ENCODE measurements at places on chromosomes 12 and 14. TPM values are rescaled to one million over a fixed set of nuclear protein-coding genes. Genes with fewer than 3 reads are reported as not detected.

DNA sequence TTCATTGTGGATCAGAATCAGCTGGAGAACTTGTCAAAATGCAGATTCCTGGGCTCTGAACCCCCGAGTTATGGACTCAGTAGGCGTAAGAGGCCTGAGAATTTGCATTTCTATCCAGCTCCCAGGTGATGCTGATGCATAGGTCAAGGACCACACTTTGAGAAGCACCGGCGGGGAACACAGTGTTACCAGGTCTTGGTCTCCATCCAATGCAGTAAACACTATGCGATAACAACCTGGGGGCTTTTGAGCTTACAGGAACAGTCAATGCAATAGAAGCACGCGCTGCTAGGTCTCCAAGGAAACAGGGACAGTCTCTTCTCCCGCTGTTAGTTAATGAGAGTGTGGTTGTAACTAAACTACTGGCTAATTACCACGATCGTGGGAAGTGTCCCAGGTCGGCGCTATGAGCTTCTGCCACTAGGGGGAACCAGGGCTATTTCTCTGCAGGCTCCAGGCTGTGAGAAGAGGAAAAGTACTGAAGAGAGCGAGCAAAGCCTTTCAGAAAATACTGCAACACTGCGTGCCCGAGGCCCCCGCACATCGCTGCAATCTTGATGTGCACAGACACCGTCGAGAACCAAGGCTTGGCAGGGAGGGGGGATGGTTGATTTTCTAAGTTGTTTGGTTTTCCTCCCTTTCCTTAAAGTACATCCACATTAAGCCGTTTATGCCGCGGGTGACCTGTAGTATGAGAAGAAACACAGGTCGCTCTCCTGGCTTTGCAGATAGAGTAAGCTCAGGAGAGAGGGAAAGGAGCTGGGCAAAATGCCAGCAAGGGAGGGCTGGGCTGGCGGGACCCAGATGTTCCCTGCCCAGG lies 52.0 kb upstream of the KCNA1 start:
- DNase-seq = peak; percentile 79

GRCh38 chr12:19799216-19799615 lies 359.9 kb downstream of the AEBP2 start:
- peak; percentile 49 for DNase-seq

Gene UBE3B
- total RNA-seq = 54.1 TPM

- DNase-seq = no peak
These were observed 50.4 kb downstream of the DYRK2 start for GRCh38 chr12:67698672-67699581.

Gene SLC10A1
- not detected for total RNA-seq

DNA sequence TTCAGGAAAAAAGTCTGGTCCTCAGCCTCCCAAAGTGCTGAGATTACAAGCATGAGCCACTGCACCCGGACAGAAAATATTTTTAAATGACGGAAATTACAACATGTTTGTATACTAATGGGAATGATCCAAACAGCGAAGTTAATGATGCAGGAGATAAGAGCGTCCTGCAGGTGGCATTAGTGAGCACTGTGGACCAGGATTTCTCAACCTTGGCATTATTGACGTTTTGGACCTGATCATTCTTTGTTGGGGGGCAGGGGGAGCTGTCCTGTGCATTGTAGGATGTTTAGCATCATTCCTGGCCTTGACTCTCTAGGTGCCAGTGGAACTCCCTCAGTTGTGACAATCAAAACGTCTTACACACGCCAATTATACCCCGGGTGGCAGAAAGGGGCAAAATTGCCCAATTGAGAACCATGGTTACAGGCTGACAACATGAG lies 34.1 kb downstream of the SCFD1 start:
- DNase-seq = peak; percentile 70

GRCh38 chr12:122111089-122111641 lies 32.6 kb downstream of the MLXIP start:
- no peak for DNase-seq

DNA sequence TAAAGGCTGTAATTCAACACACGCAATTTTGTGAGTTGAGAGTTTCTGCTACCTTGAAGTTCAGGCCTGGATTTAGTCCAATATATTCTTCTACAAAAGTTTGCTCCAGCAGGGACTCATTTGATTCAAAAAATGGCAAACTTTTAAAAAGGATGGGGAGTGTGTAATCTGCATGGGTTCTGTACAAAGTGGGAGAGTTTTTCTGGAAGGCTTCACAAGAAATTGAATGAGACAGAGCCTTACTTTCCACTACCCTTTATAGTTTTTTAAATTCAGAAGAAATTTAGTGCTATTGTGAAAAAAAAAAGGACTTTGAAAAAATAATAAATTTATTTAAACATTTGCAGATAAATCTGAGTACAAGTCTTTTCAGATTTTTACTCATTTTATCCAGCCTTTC lies 116.9 kb downstream of the METTL25 start:
- no peak for DNase-seq

DNA sequence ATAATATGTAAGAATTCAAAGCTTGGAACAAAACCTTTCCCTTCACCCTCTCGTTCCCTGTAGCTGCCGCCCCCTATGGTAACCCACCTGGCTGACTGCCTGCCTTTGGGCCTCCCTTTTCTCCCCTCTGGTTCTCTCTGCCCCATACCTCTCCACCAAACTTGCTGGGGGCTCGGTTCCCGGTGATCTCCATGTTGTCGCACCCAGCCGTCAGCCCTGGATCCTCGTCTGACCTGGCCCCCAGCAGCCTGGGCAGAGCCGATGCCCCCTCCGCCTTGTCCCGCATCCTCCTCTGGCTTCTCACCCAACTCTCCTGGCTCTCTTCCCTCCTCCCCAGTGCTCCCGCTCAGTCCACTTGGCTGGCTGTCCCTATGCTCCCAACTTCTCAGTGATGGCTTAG lies 4.5 kb downstream of the CYP46A1 start:
- DNase-seq = no peak

Gene SLC6A15
- 0.51 TPM for total RNA-seq

DNA sequence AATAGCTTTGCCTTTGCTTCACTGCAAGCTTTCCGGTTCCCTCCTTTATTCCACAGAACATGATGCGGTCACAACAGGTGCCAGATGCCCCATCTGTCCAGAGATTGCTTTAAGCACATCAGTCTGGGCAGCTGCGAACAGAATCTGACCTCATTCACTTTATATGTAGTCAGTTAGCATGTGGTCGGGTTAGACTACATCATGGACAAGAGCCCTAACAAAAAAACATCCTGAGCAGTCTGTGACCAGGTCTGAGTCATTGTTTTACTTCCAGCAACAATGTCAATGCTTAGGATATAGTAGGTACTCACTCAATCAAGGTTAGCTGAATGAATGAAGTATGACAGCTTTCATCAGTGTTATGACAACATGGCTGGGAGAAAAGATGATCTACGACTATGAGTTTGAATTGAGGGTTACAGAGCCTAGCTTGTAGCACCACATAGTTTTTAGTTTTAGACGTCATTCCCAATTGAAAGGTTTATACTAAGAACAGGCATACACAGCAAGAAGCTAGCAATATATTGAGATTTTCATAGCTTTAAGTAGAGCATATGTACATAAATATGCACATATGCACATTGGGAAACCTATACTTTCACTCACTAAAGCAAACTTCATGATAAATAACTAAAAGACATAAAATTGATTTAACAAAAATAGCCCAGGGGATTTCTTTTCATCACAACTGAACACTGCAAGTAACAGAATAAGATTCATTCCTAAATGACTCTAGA lies 64.2 kb upstream of the TMCC3 start:
- DNase-seq = peak; percentile 95

- DNase-seq = peak; percentile 46
These were observed 27.9 kb downstream of the RHOF start for GRCh38 chr12:121765573-121765972.

Gene LACRT
- not detected for total RNA-seq

- no peak for DNase-seq
These were observed 103.9 kb upstream of the TMEM132C start for GRCh38 chr12:128163086-128163485.

GRCh38 chr12:46965880-46966279 lies 113.5 kb upstream of the PCED1B start:
- no peak for DNase-seq

Gene TMEM63C
- not detected for total RNA-seq

DNA sequence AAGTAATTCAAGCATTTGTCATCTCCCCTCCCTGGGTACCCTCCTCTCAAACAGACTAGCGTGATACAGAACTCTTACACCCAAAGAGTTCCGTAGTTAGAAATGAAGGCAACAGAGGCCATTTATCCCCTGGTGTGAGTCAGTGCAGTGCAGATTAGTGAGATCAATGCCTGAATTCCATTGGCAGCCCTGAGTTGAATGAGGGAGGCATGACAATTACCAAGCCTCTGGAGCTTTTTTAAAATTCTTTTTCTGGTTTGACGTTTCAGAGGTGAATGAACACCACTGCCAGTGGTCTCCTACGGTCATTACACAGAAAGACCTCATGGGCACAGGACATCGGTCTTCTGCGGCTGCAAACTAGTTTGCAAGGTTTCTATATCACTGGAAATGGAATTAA lies 94.4 kb downstream of the PRIMA1 start:
- DNase-seq = no peak

GRCh38 chr14:32104803-32105202 lies 27.7 kb downstream of the ARHGAP5 start:
- no peak for DNase-seq

Gene HVCN1
- 6.1 TPM for total RNA-seq

DNA sequence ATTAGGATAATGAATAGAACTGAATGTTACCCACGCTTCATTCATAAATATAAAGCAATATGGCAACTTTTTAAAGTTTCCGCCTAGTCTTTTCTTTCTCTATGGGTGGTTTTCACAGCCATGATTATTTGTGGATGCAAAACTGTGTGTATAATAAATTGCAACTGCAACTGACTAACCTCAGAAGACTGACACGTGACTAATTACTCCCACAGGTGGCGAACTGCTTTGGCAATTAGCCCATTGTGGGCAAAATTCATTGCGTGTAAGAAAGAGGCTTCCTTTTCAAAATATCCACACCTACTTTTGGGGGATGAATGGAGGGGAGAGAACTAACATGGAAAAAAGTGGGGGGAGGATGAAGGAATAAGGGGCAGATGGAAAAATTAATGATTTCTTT lies 79.0 kb downstream of the SLC25A21 start:
- no peak for DNase-seq

- DNase-seq = no peak
These were observed 25.1 kb downstream of the C12orf42 start for GRCh38 chr12:103470664-103471063.

- DNase-seq = peak; percentile 21
These were observed 48.2 kb upstream of the EEA1 start for GRCh38 chr12:92977326-92977725.

- DNase-seq = peak; percentile 8
These were observed at the start of gene SLC38A4 for GRCh38 chr12:46825591-46826414. Gene SLC38A4, minus strand, starts transcription at chr12:46825997. Its CDS starts 32,926 bp downstream, at chr12:46793071.

Gene SIX6
- not detected for total RNA-seq

All from dermis blood vessel endothelial cell (primary cell).